ENCODE measurements at places on chromosomes 16 and 17.
A peak's percentile ranks its signal among the peaks of the same experiment; 100 is the strongest.

- no peak for DNase-seq
Measured at GRCh38 chr16:9929313-9929712, 252.9 kb downstream of the GRIN2A start.

- no peak for DNase-seq
Measured at GRCh38 chr17:72656130-72656763, 436.2 kb downstream of the SLC39A11 start.

GRCh38 chr16:31181102-31181830, 1.3 kb downstream of the FUS start:
- peak; percentile 75 for DNase-seq

GRCh38 chr17:75481194-75482068, 25.0 kb downstream of the TMEM94 start:
- no peak for DNase-seq

DNA sequence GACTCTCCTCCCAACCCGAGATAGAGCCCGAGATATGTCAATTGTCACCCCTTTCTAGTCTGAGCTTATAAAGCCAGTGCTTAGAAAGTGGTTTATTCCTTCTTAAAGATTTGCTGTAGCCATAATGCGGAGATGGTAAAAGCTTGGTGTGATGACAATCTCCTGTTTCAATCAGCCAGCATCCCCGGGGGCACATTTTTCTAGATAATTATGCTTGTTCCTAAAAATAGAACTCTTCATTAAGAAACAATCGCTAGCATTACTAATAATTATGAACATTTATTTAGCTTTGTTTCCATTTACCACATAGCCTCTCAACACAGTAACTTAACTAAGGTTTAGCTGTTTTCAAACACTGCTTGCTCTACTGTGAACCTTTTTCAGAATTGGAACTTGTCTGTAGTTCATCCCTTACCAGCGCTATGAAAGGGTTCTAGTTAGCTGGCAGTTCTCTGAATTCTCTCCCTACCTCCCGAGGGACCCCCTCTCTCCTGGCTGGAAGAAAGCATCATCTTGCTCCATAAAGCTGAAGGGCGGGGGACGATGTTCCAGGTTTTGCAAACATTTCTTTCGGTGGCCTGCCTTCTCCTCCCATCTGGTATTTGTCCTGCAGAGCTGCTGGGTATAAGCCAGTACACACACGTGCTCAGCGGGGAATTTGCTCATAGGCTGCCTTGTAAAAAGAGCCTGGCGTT, 922 bp upstream of the MRPL58 start:
- DNase-seq, result no peak

DNA sequence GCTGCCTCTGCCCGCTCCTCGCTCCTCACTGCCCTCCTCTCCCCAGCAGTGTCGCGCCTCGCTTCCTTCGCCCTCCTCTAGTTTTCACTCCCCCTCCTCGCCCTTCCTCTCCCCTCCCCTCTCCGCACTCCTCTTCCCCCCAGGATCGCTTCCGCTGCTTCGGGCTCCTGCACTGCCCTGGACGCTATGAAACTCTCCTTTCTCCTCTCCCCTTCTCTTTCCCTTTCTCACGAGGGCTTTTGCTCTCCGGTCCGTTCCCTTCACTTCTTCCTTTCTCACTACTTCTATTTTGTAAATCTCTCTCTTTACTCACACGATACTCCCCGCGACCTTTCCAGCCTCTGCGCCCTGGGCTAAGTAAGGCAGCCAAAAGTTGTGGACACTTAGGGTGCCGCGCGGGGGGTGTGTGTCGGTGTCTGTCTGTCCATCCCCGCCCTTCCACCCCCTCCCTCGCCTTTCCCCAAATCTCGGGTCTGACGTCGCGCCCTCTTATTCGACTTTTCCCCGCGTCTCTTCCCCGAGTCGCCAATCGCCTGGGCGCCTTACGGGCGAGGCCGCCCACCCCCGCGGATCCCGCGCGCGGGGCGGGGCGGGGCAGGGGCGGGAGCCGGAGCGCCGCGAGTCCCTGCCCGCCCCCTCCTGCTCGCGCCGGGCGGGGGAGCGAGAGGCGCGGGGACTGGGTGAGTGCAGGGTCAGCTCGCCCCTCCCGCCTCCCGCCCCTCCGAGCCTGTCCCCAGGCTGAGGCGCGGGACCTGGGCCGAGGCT, at the start of gene IRX3:
TSS of gene IRX3 (minus strand) at position 422 of the 765 bp plus-strand sequence. CDS start 737 bp downstream, outside the sequence.
- DNase-seq, result no peak

DNA sequence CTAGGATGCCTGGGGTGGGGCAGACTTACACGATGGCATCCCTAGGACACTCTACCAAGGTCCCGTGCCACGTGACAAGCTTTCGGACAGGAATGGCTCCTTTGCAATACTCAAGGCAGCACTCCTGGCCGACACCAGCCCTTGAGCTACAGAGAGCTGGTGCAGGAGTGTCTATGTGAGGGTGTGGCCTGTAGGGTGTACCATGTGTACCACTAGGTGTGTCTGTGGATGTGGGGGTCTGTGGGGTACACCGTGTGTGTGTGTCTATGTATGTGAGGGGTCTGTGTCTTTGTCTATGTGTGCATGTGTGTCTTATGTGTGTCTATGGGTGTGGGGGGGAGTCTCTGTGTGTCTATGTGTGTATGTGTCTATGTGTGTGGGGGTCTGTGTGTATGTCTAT, 1.9 kb upstream of the TLE7 start:
- no peak for DNase-seq

GRCh38 chr17:81694810-81695209, 8.4 kb upstream of the MRPL12 start:
- no peak for DNase-seq

DNA sequence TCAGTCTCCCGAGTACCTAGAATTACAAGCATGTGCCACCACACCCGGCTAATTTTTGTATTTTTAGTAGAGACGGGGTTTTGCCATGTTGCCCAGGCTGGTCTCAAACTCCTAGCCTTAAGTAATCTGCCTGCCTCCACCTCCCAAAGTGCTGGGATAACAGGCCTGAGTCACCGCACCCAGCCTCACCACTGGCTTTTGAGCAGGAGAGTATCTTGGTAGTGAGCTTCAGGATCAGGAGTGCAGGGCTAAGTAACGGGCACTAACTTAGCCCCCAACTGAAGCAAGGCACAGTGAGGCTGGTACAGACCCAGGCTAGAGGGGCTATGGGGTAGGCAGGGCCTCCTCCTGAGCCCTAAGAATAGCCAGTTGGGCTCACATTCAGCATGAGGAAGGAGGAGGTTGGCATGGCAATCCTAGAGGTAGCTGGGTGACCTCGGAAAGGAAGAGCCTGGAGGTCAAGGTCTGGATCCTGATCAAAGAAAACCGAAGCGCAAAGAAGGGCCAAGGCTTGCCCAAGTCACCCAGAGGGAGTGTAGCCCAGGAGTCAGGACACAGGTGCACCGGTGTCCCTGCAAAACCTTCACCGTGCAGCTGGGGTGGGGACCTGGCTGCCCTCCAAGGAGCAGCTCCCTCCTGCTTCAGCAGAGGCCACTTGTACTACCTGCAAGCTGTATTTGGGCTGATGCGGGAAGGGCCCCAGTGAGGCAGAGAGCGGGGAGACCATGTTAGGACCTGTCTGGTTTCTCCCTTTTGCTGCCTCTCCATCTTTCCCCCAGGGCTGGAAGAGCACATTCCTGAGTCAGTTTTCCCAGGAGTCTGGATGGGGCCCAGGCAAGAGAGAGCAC, 1.3 kb upstream of the ADGRG5 start:
- no peak for DNase-seq

GRCh38 chr16:54444851-54445458, 158.4 kb upstream of the IRX3 start:
- DNase-seq, result no peak

GRCh38 chr17:4199818-4200402, 56.9 kb downstream of the CYB5D2 start:
- DNase-seq, result peak; percentile 53

GRCh38 chr17:2244545-2245525, 58.8 kb downstream of the SMG6 start:
- DNase-seq, result peak; percentile 88

- peak; percentile 61 for DNase-seq
Measured at GRCh38 chr17:34398990-34399389, 36.0 kb upstream of the CCL1 start.

DNA sequence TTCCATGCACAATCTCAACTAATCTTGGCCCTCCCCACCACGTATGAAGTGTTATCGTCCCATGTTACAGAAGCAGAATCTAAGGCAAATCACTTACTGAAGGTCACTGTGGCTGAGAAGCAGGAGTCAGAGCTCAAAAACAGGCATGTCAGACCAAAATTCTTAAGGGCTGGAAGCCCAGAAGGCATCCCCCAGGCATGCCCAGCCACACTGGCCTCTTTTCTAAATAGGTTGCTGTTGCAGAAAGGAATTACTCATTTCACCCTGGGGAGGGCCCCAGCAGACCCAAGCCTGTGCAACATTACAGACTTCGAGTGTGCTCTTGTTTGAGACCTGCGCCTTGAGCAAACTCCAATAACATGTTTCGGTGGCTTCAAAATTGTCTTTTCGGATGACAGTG, 194.1 kb downstream of the RBFOX1 start:
- DNase-seq, result no peak

GRCh38 chr17:78924481-78925151, 571 bp downstream of the TIMP2 start:
- DNase-seq, result no peak
